Activated CD4-positive, alpha-beta T cell treated with anti-CD3 and anti-CD28 coated beads, Interleukin-2, amount 50 U/mL, for 16 hours (primary cell): ENCODE measurements at places on chromosomes 1 and 21.
A peak's percentile ranks its signal among the peaks of the same experiment; 100 is the strongest.

DNA sequence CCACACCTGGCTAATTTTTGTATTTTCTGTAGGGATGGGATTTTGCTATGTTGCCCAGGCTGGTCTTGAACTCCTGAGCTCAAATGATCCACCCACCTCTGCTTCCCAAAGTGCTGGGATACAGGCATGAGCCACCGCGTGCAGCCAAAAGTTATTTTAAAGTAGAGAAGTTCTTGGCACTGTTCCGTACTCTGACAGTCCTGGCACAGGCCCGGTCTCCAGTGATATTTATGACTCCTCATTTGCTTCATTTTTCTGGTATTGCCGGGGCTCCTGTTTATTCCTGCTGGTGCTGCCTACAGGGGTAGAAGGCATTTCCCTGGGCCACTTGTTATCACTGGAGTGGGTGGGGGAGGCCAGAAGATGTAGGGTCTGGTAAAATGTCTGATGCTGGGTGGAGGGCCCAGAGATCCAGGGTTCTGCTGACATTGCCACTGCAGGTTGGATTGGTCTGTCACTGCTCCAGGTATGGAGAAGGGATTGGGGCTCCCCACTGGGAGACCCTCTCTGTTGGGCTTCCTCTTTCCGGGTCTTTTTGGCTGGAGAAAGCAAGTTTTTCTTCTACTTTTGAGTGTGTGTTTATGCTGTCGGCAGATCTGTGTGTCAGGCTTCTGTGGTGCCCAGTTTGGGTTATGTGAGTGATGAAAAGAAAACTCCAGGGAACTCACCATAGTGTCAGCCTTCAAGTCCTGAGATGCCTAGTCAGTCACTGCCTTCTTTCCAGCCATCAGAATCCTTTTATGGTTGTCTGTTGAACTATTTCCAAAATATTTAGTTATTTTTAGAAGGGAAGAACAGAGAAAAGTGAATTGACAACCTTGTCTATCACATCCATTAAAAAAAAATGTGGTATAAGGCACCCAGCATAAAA lies 4.5 kb downstream of the MROH7 start:
- no peak for DNase-seq

GRCh38 chr1:195717651-195718050 lies 890.6 kb downstream of the KCNT2 start:
- no peak for DNase-seq

GRCh38 chr1:67850151-67850551 lies 16.9 kb upstream of the GNG12 start:
- DNase-seq = no peak

DNA sequence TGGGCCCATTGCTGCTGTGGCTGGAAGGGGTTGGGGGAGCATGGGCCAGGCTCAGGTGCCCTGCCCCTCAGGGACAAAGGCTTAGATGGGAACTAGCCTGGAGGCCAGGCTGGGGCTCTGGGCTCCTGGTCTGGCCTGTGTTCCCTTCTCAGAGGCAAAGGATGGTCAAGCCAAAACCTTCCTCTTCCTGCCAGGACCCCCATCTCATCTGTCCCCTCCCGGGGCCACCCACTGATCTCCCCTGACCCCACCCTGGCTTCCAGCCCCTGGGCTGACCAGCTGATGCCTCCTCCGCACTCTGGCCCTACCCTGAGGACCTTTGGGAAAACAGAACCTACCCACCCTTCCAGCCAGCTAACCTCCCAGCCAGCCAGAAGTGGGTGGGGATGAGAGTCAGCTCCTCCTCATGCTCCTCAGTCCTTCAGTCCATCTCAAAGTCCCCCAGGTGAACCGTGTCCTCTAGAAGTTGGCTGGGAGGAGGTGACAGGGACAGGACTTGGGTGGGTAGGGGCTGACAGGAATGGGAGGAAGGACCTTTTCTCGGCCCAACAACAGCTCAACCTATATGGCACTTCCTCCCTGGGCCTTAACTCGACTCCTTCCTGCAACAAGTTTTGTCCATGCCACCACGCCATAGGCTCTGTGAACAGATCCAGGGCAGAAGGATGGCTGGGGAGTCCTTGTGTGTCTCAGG lies 7.5 kb downstream of the PEAR1 start:
- no peak for DNase-seq

DNA sequence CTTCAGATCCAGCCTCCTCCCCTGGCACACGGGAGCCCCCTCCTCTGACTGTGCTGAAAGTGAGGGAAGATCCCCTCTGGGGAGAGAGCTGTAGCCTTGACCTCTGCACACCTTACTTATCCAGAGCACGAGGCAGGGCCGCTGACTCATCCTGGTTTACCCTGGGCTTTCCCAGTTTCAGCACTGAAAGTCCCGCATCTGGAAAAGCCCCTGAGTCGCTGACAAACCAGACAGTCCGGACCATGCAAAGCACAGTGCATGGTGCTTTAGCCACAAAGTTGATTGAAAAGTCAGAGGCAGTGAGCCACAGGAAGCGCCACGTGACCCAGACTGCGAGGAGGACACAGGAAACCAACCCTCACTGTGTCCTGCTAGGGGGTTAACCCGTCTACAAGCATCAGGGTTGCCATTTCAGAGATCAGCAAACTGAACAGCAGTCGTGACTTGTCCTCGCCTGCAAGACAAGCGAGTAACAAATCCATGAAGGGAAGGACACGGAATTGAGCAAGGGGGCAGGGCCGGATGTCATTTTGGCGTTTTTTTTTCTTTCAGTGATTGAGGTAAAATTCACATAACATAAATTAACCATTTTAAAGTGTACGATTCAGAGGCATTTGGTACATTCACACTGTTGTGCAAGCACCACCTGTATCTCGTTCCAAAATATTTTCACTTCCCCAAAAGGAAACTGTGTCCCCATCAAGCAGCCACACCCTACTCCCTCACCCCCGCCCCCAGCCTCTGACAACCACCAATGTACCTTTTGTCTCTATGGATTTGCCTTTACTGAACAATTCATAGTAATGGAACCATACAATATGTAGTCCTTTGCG lies 19.9 kb upstream of the IFNGR2 start:
- DNase-seq = peak; percentile 77

GRCh38 chr1:205066141-205066818 lies 18.0 kb downstream of the TMEM81 start:
- no peak for DNase-seq

- DNase-seq = no peak
These were observed 6.7 kb upstream of the CD55 start for GRCh38 chr1:207314816-207315215.

DNA sequence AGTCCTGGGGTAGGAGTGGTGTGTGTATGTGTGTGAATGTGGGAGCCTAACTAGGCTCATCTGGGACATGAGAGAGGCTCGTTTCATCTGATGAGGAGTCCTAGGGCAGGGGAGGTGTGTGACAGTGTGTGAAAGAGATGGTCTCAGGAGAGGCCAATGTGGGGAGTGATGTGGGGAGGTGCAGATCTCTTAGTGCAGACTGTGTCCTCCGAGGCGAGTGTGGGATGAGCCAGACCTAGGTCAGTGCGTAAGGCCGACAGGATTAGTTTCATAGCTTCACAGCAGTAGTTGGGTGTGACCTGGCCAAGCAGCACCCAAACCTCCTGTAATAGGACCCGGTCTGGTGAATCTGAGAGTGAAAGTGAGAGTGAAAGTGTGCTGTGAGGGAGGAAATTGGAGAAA lies 94.7 kb downstream of the LIPI start:
- DNase-seq = no peak

GRCh38 chr1:95408507-95409136 lies 174.6 kb downstream of the RWDD3 start:
- DNase-seq = no peak

DNA sequence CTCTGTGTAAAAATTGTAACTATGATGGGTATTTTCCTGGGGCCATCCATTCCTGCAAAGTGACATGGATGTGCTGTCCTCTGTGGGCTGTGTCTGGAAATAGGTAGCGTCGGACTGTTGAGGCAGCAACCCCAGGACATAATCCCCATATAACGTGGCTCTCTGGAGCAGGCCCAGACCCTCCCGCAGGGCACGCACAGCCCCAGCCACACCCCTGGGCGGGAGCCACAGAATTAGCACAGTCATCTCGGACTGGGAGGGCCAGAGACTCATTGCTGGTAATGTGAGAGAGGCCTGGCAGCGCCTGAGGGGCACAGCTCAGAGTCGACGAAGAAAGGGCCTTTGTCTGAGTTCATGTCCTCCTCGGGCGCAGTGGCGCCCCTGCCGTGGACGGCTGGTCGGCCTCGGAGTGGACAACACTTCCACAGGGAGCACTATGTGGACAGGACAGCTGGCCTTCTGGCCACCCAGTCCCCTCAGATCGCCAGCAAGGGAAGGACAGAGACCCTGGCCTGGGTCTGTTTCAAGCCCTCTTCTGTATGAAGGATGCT lies 20.1 kb downstream of the SIM2 start:
- DNase-seq = no peak

GRCh38 chr1:26404641-26405040 lies 6.0 kb upstream of the LIN28A start:
- no peak for DNase-seq

- peak; percentile 47 for DNase-seq
These were observed 12.3 kb downstream of the ZRANB2 start for GRCh38 chr1:71068325-71069240.
